ENCODE measurements at places on chromosomes 5 and 9.

DNA sequence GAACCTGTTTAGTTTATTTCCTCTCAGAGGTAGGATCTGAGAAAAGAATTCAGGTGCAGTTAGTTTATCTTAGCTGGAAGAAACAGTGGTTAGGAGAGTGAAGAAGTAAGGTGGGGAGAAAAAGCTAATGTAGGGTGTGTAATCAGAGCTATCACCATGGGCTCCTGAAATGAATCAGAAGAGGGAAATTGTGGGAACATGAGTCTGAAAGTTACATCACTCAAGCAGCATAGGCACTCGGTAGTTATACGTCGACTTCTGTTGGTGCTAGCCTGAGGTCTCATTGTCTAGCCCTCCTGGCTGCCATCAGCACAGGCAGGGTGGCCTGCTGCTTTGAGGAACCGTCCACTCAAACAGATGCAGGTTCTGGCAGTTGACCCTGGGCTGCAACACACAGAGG, 56.7 kb upstream of the NPR3 start:
- H3K27me3 ChIP-seq: peaks cover 19% of the 10 kb centered on the region
- H3K36me3 ChIP-seq: no peaks in the 10 kb centered on the region
- no peaks in the 10 kb centered on the region for H3K4me1 ChIP-seq
- no peak for DNase-seq

DNA sequence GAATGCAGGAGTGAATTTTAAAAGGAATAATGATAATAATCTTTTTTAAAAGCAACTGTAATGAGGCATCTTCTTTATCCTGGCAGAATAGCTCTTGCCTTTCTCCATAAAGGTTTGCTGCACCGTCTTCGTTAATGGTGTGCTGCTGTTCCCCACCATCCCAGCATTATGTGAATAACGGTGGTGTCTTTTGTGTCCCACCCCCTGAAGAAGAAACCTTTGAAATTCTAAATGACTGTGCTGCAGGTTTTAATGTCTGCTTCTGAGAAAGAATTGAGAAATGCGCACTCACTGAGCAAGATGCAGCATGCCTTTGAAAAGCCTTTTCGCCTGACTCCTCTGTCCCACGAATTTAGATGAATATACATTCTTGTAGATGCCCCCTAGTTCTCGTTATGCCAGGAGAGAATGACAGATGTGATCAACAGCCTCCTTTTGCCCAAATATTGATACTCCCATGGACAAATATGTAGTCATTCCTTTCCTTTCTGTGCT, 246.1 kb upstream of the ZNF462 start:
- H3K36me3 ChIP-seq: no peaks in the 10 kb centered on the region
- no peak overlapping the region for H3K4me3 ChIP-seq

DNA sequence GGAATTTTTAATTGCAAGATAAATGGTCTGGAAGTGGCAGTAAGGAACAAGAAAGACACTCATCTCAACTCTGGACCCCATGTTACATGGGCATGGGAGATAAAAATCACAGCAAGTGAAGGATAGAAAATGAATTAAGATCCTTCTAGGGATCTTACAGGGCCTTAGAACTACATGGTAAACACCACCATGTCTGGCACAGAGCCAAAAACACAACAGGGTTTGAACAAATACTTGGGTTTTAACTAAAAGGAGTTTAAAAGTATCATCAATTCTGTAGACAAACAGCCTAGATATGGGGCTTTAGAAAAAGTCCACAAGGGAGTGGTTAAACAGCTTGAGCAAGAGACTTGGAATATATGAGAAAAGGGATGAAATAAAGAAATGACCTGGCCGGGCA, 366.4 kb downstream of the ARL15 start:
- DNase-seq: no peak
- no peaks in the 10 kb centered on the region for H3K27me3 ChIP-seq
- no peak overlapping the region for H3K4me3 ChIP-seq
- peak overlapping the region; percentile 1 for H3K27ac ChIP-seq
- H3K4me1 ChIP-seq: peaks cover 2% of the 10 kb centered on the region
- H3K36me3 ChIP-seq: peaks cover 4% of the 10 kb centered on the region

DNA sequence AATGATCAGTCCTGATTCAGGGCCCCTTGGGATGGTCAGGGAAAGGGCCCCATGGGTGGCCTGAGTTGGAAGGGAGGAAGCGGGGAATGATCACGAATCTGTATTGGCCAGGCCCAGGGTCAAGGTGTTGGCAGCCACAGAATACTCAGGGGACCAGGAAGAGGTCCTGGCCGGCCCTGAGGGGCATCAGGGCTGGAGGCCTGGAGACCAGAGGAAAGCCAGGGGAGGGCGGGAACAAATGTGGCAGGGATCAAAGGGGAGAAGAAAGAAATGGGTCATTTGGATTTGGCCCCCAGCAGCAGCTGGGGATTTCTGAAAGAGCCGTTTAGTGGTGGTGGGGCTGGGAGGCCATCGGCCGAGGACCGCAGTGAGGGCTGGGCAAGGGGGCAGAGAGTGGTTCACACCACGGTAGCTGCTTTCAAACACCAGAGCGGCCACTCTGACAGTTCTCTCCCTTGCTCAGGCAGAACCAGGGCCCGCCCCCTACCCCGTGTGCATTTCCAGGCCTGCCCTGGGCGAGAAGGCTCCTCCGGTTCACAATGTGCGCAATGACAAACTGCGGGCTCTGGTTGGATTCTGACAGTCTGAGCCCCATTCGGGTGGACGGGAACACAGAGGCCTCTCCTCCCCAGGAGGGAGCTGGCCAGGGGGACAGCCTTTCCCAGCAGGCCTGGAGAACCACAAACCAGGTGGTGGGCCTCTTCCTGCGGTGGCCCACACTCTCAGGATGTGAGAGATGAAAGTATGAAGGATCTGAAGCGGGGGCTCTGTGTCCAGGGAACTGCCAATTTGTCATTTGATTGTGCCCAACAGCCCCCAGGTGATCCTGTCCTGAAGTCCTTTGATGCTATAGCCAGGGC, 220.3 kb upstream of the IER5L start:
- DNase-seq: no peak
- H3K4me1 ChIP-seq: peaks cover 3% of the 10 kb centered on the region
- no peak overlapping the region for H3K27ac ChIP-seq
- H3K36me3 ChIP-seq: peaks cover 3% of the 10 kb centered on the region

DNA sequence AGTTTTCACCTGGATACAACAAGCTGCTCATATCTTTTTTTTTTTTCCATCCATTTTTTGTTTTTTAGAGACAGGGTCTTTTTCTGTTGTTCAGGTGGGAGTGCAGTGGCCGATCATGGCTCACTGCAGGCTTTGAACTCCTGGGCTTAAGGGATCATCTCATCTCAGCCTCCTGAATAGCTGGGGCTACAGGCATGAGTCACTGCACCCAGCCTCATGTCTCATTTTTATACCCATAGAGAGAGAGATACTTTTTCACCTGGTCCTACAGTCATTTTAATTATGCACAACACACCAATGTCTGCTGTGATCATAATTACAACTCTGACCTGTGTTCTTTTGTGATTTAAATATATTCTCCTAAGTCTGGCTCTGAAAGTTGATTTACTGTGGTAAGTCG, 84.4 kb downstream of the KIF4B start:
- H3K4me1 ChIP-seq: no peaks in the 10 kb centered on the region
- no peak overlapping the region for H3K4me3 ChIP-seq
- H3K36me3 ChIP-seq: no peaks in the 10 kb centered on the region
- H3K27ac ChIP-seq: no peak overlapping the region
